Ovary (tissue), 10 donors: ENCODE measurements at places on chromosomes 2 and 18.
A peak's percentile ranks its signal among the peaks of the same experiment; 100 is the strongest.

GRCh38 chr2:75801234-75801982 lies 90.7 kb upstream of the GCFC2 start:
- DNase-seq: no peak

DNA sequence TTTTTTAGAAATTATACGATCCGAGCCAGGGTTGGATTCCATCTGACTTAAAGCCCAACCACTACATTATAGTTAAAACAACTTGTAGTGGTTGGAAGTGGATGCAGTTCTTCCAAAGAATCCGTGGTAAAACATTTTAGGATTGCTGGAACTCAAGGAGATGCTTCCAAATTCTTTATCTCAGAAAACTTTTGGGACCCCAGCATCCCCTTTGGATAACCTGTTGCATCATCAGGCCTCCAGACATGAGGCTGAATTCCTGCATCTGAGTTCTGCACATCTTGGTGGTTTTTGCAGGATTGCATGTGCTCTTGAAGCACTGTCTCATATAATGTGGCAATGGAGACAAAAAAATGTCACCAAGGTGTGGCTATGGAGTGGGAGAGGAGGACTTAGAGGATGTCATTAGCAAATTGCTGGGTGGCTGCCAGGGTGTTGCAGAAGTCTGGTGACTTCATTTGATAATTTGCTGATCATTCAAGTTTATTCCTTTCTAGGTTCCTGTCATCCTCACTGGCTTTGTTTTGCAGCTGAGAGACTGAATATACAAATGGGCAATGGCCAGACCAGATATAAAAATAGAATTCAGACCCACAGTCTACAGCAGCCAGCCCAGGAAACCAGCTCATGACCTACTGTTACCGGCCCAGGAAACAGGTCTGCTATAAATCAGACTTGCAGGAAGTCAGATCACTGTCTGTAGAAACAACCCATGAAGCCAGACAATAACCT lies 207.7 kb downstream of the BCL2 start:
- DNase-seq: no peak

DNA sequence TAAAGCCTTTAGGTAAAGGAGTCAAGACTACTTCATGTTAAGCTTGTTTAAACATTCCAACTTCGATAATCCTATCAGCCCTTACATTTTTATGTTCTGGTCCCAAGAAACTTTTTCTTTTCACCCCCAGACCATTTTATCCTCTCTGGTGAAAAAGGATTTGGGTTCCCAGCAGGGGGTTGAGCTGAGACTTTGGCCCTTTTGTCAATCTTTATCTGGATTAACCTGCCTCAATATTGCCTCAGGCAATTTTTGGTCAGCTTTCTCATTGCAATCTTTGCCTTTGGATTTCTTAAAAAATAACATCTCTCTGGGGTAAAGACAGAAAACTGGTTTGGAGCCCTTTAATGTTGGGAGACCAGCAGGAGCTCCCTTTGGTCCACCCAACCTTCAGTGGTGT lies 33.9 kb upstream of the CSRNP3 start:
- DNase-seq: no peak

GRCh38 chr2:50875561-50875960 lies 156.4 kb downstream of the NRXN1 start:
- DNase-seq: no peak

GRCh38 chr2:10036095-10036884 lies 7.1 kb upstream of the KLF11 start:
- DNase-seq: peak; percentile 61

DNA sequence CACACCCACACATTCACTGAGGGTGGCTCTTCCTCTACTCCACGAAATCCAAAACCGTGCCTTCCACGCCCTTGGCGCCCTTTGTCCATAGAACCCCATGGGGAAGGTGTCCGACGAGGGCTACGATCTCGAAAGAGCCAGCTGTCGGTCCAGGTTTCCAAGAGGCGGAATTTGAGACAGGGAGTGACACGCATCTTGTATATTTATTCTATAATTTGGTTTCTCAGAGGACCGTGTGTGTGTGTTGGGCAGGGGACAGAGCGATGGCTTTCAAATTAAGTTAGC lies 726 bp downstream of the C2orf69 start:
- no peak for DNase-seq

GRCh38 chr2:72892506-72893173 lies 5.4 kb downstream of the SPR start:
- DNase-seq: peak; percentile 75

DNA sequence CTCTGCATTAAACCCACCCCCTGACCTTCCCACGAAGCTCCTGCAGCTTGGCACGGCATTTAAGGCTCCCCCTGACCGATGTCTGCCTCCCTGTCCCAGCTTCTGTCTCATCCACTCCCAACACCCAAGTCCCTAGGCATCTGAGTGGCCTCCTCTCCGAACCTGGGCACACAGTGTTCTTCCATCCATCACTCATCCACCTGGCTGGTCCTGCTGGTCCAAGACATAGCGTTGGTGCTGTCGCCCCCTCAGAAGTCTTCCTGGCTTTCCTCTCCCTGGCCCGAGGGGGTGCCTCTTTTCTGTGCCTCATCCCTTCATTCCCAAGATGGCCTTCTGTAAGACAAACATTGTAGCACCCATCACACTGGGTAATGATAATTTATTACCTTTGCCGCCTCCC lies 323.6 kb downstream of the GBX2 start:
- no peak for DNase-seq

DNA sequence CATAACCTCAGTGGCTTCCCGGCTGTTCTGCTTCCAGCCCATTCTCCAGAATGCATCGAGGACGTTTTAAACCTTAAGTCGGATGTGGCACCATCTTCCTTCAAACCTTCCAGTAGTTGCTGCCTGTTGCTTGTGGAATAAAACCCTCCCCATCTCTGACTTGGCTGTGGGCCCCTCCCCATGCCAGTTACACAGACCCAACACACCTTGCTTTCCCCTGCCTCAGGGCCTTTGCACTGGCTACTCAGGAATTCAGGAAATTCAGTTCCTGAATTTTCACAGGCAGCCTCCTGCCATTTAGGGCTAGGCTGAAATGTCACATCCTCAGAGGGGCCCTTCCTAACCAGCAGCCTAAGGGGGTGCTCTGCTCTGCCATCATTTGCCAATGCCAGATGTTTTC lies 5.0 kb upstream of the ADRA2B start:
- no peak for DNase-seq

DNA sequence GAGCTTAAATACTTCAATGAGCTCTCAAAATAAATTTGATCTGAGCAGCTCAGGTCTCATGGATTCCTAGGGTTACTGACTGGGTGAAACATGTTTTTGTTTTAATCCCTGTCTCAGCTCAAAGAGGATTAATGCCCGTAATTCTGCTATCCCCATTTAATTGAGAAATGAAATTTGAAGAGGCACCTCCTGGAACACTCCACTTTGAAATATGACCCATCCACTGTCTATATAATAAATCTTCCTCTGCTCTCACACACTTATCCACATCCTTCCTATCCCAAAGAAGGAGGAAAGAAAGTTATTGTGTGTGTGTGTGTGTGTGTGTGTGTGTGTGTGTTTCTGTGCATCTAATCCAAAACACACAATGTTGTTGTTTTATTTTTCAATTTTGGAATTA lies 2082.4 kb upstream of the PIK3C3 start:
- DNase-seq: no peak

DNA sequence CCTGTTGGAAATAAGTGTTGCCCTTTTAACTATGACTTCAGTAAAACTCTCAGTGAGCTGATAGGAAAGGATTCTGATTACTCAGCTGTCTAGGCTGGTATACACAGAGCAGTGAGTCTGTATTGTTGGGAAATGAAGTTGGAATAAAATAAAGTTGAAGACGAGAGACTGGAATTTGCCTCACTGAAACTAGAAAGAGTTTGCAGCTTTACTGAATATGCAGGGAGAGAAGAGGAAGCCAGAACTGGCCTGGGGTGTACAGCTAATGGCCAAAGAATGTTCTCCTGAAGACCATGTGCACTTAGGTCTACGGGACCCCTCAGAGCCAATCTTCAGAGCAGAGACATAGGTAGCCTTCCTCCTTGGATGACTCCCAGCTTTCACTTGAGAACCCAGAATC lies 26.5 kb downstream of the EIF4E2 start:
- no peak for DNase-seq

GRCh38 chr2:25814681-25815080 lies 63.6 kb downstream of the ASXL2 start:
- DNase-seq: no peak

DNA sequence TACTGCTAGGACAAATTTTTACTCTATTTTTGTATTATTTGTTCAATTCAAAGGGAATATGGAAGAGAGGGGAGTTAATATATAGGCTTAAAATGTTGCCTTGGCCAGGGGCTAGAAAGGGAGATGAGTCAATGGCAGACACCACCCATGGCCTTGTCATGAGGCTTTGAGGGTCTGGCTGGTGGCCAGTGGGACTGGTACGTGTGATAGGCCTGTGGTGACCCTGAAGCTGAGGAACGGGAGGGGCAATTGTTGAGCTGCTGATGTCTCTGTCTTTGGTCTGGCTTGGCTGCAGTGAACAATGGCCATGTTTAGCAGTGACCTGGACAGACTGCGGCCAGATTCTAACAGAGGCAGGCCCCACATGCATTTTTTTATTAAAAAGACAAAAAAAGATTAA lies 18.5 kb downstream of the GKN1 start:
- DNase-seq: no peak

DNA sequence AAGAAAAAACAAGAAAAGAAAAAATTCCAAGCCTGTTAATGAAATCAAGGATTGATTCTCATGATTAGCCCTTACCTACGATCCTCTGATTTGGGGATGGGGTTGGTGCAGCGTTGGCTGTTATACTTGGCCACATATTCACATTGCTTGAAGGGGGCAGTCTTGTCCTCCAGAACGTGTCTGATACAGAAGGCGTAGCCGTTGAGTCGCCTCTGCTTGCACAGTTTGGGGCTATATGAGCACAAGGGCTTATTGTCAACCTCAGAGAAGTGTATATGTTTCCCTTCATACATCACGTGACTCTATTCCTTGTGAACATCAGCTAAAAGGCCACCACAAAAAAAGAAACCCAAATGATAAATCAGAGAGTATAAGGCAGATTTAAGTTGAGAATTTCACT lies 23.2 kb downstream of the INO80D start:
- DNase-seq: no peak

DNA sequence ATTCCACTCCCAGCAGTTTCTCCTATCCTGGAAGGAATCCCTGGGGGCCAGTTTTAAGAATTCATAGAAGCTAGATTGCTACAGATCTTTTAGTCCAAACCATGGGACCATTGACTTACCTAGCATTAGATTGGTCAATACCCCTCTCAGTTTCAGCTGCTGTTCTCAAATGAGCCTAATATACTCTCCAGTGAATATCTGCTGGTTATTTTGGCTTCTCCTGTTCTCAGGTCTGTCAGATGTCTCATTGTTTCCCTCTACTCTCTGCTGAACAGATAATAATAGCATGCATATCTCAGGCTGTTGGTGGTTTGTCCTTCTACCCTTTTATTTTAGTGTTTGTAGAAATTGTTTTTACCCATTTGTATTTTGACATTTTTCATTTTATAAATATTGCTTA lies 99.5 kb downstream of the FHOD3 start:
- DNase-seq: no peak

DNA sequence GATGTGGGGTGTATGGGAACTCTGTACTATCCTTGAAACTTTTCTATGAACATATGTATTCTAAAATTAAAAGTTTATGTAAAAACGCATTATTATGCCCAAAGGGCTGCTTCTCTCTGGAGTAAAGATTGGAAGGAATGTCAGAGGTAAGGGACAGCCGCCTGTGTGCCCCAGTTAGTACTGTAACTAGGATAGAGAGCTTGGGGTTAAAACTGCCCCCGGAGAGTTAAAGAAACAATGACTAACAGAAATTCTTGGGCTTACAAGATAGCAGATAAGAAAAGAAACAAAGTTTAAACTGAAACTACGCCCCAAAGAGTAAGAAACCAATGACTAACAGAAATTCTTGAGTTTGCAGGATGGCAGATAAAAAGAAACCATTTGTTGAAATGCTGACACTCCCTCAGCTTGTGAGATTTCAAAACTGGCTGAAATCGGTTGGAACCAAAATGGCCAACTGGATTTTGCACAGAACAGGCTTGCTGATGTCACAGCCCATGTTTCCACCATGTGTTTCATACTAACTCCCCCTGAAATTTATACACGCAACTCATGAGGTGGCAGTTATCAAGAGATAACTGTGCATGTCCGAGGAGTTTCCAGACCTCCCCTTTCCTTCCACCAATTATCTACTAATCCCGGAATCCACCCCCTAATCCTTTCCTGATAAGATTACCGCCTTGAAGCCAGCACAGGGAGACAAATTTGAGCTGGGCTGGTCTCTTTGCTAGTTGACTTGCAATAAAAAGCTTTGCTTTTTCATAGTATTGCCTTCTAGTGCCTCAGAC lies 8.7 kb upstream of the TXNDC2 start:
- DNase-seq: no peak

- DNase-seq: no peak
These were observed 31.5 kb downstream of the REEP1 start for GRCh38 chr2:86305915-86306254.

- no peak for DNase-seq
These were observed 29.1 kb upstream of the SLC16A14 start for GRCh38 chr2:230097841-230098240.

GRCh38 chr2:128535953-128536352 lies 217.3 kb upstream of the HS6ST1 start:
- DNase-seq: no peak

- DNase-seq: no peak
These were observed 102.9 kb upstream of the SCN1A start for GRCh38 chr2:166230724-166231070.

DNA sequence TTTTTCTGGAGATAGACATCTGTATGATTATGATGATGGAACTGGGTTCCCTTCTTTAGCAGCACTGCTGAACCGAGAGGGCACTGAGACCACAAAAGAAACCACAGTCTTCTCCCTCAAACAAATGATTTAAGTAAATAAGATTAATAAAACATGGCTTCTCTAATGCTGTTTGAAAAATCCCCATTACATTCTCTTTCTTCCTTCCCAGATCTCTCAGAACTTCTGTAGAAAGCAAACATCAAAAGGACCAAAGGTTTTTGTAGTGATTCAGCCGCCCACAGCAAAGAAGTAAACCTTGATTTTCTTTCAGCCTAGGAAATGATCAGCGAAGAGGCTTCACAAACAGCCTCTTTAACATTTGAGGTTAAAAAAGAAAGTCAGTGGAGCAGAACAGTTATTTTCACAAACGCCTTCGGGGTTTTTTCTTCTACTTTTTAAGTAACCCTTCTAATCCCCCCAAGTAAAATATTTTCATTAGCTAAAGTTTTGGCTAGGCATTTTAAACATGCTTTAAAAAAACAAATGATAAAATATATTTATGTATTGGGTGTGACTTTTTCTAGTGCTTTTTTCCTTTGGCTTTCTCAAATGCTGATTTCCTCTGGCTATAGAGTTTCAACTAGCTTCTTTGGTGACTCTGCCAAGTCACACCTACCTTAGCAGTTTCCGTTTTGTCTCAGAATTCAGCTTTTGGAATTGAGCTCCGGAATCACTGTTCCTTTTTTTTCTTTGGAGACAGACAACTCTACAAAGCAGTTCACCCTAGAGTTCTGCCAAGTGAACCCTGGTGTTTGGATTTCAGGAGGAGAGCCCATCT lies 89.6 kb downstream of the UPP2 start:
- DNase-seq: no peak
